ENCODE measurements at places on chromosomes 6 and 20.

- DNase-seq: no peak
Observed at GRCh38 chr20:18904192-18904591, 90.6 kb downstream of the SCP2D1 start.

DNA sequence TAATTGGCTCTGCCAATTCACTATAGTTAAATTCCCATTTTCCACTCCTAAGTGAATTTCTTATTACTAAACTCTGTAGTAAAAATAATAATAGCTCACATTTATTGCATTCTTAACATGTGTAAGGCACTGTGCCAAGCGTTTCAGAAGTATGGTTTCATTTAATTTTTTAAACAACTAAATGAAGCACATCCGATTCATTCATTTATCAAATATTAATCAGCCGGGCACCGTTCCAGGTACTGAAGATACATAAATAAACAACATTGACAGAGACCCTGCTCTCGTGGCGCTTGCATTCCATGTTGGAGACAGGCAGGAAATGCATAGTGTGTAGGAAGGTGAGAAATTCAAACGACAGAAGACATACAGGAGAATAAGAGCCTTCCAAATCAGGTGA, 423.2 kb upstream of the JARID2 start:
- DNase-seq: no peak

DNA sequence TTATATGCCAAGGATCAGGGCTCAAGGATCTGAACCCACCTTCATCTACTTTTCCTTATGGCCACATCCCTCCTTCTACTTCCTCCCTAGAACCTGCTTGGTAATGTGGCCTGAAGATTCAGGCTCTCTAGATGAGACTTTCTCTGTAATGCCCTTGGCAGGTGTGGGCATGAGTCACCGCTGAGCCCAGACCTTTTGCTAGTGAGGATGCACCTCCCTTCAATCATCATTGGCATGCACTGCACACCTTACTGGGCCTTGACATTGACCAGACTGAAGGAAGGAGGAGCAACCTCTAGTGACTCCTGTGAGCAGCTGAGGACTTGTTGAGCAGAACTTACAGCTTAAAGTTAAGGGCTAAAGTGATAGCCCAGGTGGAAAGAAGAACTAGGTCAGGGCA, 405.3 kb downstream of the MAFB start:
- no peak for DNase-seq

- DNase-seq: no peak
Observed at GRCh38 chr6:11978169-11978987, 33.7 kb upstream of the HIVEP1 start.

DNA sequence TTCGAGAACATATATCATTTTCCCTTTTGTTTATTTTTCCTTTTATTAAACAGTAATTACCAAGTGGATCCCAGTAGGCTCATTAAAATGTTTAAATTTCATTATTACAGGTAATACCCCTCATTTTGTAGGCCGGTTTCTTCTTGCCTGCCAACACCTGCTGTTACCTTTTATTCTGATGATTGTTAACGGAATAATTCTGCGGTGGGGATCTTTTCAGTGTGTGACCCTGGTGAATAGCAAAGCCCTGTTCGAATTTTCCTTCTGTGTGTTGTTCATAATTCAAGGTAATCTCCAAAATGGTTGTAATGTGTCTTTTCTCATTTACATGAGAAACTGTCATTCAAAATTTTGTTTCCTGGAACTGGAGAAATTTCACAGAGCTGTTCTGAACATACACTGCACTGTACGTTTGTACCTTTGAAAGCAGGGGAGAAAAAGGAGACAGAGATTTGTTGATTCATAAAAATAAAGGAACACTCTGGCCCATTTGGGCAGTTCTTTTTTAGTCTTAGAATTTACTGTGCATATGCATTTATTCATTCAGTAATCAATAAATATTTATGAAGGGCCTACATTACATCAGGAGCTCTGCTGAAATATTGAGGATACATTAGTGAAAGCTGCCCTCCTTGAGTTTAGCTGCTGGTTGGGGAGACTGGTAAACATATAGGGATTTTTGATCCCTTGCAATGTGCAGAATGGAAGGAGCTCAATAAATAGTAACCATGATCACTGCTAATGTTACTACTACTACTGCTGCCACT, 502.0 kb downstream of the QKI start:
- no peak for DNase-seq

- DNase-seq: no peak
Observed at GRCh38 chr6:159002432-159003155, 2.6 kb upstream of the RSPH3 start.

DNA sequence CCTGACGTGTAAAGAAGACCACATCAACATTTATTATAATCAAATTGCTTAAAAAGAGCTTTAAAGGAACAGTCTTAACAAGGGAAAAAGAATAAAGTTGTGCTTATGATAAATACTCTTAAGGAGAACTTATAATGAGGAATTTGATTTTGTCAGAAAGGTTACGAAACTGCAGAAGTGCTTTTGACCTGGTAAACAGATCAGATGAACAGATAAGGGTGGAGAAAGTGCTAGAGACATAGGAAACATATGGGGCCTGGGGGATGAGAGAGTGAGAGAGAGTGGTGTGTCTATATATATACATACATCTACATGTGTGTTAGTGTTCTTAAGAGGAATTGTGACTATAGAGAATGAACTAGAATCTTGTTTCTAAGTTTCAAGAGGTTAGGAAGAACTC, 186.2 kb upstream of the GJE1 start:
- DNase-seq: no peak

DNA sequence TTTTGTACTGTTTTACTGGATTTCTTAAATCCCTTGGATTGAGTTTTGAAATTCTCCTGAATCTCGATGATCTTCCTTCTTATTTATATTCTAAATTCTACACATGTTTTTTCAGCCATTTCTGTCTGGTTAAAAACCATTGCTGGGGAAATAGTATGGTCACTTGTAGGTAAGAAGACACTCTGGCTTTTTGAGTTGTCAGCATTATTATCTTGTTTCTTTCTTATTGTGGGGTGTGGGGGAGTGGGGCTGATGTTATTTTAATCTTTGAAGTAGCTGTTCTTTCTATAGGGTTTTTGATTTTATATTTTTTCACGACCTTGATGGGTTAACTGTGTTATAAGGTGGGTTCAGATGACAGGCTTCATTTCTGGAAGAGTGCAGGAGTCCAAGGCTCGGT, 37.4 kb upstream of the ADGRB3 start:
- DNase-seq: no peak

DNA sequence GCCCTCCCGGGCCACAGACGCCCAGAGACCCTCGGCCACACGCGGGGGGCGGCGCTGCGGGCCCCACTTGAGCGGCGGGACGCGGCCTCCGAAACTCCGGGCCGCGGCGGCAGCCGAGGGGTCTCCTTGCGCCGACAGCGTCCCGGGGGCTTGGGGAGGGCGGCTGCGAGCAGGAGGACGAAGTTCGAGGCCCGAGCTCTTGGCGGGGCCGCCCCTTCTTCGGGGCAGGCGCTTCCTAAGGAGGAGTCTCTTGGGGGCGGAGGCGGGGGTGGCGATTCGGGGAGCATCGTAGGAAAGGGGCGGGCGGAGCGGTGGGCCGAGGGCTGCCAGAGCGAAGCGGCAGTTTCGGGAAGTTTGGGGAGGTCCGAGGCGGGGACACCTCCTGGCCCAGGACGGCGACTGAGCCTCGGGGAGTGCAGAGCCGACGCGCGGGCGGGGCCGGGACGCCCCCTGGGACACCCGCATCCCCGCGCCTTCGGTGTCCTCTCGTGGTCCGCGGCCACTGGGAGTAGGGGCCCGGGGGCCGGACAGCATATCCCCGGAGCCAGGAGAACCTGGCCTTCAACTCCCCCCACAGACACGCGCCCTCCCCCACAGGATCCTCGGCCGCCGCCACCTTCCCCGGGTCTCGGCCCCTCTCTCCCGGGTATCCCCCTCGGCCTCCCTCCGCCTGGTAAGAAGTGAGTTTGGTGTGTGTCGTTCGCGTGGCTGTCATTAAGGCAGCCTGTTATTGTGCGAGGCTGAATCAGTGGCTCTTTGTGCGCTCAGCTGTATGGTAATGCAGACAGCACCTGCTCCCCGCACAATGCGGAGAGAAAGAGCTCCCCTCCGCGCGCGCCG, 613 bp upstream of the DLL1 start:
- peak; percentile 91 for DNase-seq

DNA sequence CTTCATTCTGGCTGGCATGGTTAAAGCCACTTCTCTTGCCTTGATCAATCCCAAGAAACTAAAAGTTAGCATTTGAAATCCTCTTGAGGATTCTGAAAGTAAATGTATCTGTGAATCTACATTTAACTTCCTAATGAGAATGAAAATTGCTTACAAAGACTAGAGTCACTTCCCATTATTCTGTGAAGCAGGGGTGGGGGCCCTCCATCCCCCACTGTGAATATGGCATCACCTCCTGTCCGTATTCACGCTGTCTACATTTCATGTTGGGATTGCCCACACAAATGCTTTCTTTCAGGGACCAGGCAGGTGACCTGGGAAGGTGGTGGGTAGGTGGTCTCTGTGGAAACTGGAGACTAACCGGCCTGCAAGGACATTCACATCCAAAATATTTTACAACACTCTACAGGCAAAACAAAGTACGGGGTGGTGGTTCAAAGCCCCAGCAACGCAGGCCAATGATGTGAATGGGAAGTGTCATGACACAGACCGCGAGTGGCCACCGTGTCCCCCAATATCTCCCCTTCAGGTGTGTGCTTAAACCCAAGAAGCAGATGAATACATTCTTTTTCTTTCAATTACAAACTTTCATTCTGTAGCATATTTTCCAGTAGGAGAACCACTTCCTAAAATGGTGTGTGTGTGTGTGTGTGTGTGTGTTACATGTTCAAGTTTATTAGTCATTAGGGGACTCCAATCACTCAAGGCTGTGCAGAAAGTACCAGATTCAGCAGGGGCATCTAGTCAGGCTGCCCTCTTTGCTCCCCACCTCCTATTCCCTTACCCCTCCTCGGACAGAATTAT, 132.2 kb downstream of the PRND start:
- no peak for DNase-seq

Data from WTC11 (cell line).